ENCODE measurements at places on chromosomes 5 and 9. TPM values are rescaled to one million over a fixed set of nuclear protein-coding genes. Genes with fewer than 3 reads are reported as not detected.

The ORM2 gene
- not detected for total RNA-seq

- peaks cover 2% of the 10 kb centered on the region for H3K27me3 ChIP-seq
- no peak for DNase-seq
- no peaks in the 10 kb centered on the region for H3K4me1 ChIP-seq
- H3K27ac ChIP-seq: no peak overlapping the region
- no peak overlapping the region for H3K4me3 ChIP-seq
- H3K36me3 ChIP-seq: no peaks in the 10 kb centered on the region
These were observed 1105.8 kb upstream of the SEMA6A start for GRCh38 chr5:117680426-117680825.

The DPM2 gene
- 35.3 TPM for total RNA-seq

- H3K4me1 ChIP-seq: peaks cover 40% of the 10 kb centered on the region
- no peak for DNase-seq
These were observed 12.8 kb upstream of the RALGDS start for GRCh38 chr9:133133681-133134387.

DNA sequence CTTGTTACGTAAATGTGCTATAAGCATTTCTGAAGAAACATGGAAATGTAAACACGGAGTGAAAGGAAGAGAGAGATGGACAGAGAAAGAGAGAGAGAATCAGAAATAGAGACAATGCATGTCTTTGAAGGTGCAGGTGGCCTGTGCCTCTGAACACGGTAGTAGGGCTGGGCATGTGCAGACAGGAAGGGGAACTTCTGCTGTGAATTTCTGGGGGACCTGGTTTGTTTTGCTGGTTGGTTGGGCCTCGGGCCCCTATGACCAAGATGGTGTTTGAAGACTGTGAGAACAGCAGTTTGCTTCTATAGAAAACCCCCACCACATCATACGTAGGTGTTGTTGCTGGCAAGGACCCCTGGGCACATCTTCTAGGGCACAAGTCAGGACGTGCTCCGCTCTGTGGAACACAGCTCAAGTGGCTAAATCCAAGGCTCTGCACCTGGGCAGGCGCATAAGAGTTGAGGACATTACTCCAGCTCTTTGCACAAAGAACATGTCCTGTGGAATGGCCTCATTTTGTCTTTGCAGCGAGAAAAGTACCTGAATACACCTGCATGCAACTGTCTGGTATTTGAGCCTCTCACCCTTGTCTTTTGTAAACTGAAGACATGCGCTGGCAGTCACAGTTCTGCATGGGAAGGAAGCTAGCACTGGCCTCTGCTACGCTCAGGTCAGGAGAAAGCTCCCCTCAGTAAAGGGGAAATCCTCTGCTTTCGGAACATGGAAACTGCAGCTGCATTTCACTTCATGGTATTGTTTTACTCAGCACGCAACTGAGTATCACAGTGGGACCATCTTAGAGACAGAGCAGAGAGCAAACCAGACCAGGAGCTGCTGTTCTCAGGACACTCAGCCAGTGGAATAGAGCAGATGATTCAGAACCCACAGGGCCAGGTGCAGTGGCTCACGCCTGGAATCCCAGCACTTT, 2.7 kb downstream of the OR2V2 start:
- H3K36me3 ChIP-seq: no peaks in the 10 kb centered on the region
- no peak overlapping the region for H3K4me3 ChIP-seq
- peaks cover 3% of the 10 kb centered on the region for H3K27me3 ChIP-seq
- peaks cover 3% of the 10 kb centered on the region for H3K4me1 ChIP-seq

The MARCOL gene
- total RNA-seq: not detected

GRCh38 chr9:111843971-111844370, 49.2 kb upstream of the SHOC1 start:
- H3K36me3 ChIP-seq: no peaks in the 10 kb centered on the region
- H3K4me1 ChIP-seq: no peaks in the 10 kb centered on the region
- no peak for DNase-seq
- H3K27me3 ChIP-seq: no peaks in the 10 kb centered on the region
- no peak overlapping the region for H3K4me3 ChIP-seq

The C9orf43 gene
- 0.47 TPM for total RNA-seq

DNA sequence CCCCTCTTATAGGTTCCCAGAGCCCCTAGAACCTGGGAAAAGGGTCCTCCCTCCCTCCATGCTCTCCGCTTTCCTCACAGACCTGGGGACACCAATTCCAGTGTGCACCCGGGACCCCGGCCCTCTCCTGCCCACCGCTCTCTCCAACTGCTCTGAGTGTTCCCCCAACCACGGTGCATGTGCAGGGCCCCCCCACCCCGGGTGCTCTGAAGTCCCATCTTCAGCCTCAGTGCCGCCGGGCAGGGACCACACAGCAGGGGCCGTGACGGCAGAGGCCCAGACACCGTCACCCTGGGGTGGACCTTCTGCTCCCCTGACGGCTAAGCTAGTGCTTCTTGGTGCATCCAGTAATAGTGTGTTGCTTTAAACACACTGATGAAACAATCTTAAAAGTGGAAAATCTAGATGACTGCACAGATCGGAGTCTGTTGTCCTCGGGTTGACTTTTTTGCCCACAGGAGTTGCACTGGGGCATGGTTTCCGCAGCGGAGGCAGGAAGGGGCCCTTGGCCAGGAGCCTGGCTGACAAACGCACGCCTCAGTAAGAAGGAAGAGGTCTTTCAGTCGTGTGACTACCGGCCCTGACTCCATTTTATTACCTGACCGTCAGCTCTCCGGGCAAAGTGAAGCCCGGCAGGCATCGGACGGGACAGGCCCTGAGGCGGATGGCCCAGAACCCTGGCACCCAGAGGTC, 36.2 kb upstream of the SLC6A3 start:
- peaks cover 4% of the 10 kb centered on the region for H3K4me1 ChIP-seq
- peaks cover 10% of the 10 kb centered on the region for H3K27me3 ChIP-seq
- DNase-seq: no peak
- no peaks in the 10 kb centered on the region for H3K36me3 ChIP-seq

DNA sequence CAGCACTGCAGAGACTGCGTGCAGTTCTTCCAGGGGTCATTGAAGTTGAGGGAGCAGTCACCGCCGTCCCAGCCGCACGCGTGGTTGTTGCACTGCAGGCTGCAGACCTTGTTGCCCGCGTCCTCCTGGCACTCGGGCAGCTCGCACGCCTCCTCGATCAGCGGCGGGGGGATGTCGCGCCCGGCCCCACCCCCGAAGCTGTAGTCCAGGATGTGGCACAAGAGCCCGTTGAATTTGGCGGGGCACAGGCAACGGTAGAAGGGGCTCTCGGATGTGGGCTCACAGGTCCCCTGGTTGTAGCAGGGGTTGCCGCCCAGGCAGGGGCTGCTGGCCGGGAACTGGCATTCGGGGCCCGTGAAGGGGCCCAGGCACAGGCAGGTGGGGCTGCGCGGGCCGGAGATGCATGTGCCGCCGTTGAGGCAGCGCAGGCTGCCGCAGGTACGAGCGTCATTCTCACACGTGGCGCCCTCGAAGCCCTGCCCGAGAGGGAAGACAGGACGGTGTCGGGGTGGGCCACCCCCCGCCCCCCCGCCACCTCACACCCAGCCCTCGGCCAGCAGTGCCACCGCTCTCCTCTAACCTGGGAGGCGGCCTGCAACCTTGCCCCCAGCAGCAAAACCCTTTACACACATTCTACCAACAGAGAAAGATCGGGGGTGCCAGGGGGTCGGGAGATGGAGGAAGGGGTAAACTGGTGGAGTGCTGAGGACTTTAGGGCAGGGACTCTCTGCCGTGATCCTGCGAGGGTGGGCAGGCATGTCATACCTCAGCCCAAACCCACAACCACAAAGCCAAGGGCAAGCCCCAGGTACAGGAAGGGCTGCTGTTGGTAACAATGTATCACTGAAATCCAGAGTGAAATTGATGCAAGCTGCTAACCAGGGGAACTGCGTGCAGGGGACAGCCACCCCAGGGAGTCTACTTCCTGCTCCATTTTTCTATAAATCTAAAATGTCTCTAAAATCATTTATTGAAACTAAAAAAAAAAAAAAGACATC, 22.9 kb upstream of the SEC16A start:
- H3K27ac ChIP-seq: no peak overlapping the region
- peaks cover 5% of the 10 kb centered on the region for H3K27me3 ChIP-seq
- no peaks in the 10 kb centered on the region for H3K4me1 ChIP-seq
- no peak for DNase-seq

GRCh38 chr9:89079391-89079790, 88.1 kb downstream of the S1PR3 start:
- peaks cover 3% of the 10 kb centered on the region for H3K27me3 ChIP-seq
- no peak overlapping the region for H3K27ac ChIP-seq
- no peak for DNase-seq

DNA sequence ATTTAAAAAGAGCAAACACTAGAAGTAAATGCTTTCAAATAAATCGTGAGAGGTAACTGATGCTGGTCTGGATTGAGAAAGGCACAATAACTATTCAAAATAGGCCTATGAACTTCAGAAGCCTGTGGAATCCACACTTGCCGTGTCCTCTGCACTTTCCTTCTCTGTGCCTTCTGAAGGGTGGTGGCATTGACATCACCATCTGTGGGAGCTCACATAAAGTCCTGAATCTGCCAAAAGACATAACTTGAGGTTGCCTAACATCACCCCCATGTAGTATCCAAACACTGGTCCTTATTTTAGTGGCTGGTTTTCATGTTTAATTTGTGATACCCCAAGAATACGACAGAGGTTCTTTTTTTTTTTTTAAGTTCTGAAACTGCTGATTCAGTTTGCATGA, 59.8 kb downstream of the IRF1 start:
- peaks cover 10% of the 10 kb centered on the region for H3K4me1 ChIP-seq
- no peak for DNase-seq
- H3K27ac ChIP-seq: no peak overlapping the region
- no peak overlapping the region for H3K4me3 ChIP-seq

DNA sequence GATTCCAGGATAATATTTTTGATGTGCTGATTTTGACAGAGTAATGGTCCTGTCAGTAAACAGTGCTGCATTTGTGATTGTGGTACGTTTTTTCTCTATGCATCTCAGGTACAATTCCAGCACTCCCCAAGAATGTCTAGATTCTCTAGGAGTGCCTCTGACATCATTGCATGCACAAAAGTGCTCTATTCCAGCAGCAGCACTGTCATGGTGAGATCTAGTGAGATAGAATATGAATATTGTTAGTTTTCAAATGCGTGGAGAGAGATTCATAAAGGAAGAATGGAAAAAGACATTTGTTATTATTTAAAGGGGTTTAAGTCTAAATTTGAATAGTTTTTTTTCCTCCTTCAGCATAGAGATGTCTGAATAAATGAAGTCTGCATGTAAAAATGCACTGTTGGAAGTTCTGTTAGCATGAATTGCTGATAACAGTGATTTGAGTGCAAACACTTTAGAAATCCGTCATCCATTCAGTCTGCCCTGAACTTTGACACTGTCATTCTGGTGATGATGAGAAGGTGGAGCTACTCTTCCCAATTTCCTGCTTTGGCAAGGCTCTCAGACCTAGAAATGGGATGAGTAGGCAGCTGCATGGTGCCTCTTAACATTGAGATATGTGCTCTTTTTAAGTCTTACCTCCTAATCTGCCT, 84.6 kb downstream of the GAPVD1 start:
- no peaks in the 10 kb centered on the region for H3K4me1 ChIP-seq
- no peak overlapping the region for H3K4me3 ChIP-seq
- H3K27me3 ChIP-seq: peaks cover under 1% of the 10 kb centered on the region
- H3K27ac ChIP-seq: no peak overlapping the region
- H3K36me3 ChIP-seq: peaks cover 19% of the 10 kb centered on the region

The LAMC3 gene
- 0.17 TPM for total RNA-seq

- H3K36me3 ChIP-seq: no peaks in the 10 kb centered on the region
- DNase-seq: no peak
- peaks cover 2% of the 10 kb centered on the region for H3K27me3 ChIP-seq
- H3K4me3 ChIP-seq: no peak overlapping the region
These were observed 21.5 kb upstream of the KLF9 start for GRCh38 chr9:70435948-70436347.

The CCL27 gene
- 1.7 TPM for total RNA-seq

The DNAI1 gene
- 1.2 TPM for total RNA-seq

DNA sequence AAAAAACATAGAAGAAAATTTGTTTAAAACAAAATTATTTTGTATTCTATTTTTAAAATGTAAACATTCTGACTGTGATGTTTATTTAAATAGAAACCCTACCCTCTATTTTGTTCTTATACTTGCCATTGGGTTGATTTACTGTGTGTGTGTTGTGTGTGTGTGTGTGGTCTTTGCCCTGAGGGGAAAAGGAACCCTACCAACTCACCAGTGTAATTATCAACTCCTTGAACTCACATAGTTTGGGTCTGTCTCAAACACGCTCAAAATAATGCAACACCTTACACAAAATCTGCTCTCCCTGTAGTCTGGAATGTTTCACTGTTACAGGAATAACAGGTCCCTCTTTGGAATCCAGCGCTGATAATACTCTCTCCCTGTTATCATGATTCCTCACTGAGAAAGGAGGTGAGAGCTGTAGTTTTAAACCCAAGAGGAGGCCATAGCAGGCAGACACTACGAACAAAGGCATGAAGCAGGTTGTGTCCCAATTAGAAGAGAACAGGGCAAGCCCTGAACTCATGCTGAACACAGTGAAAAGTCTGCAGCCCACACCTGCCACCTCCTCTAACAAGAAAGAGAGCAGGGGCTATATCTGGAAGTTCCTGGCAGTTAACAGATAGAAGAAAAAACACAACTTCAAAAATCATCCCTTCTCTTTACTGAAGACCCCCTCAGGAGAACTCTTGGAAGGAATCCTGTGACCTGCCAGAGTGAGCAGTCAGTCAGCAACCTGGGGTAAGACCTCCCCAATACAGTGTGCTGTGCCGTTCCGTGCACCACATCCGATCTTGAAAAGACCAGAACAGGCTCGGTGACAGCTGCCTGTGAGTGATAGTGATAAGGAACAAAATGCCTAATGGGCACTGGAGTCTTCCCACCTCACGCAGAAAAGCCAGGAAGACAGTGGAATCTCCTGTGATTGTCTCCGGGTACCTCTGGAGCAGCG, 608.1 kb upstream of the ADAMTS16 start:
- no peaks in the 10 kb centered on the region for H3K36me3 ChIP-seq
- H3K4me1 ChIP-seq: no peaks in the 10 kb centered on the region
- DNase-seq: no peak
- peaks cover 2% of the 10 kb centered on the region for H3K27me3 ChIP-seq

The HSD17B4 gene
- total RNA-seq: 161 TPM

GRCh38 chr5:1522601-1523479, 920 bp downstream of the LPCAT1 start:
- H3K27ac ChIP-seq: peak overlapping the region; percentile 65
- H3K27me3 ChIP-seq: peaks cover 2% of the 10 kb centered on the region
- H3K4me1 ChIP-seq: peaks cover 9% of the 10 kb centered on the region
- H3K4me3 ChIP-seq: peak overlapping the region; percentile 96
- DNase-seq: no peak

The GABRA6 gene
- not detected for total RNA-seq

DNA sequence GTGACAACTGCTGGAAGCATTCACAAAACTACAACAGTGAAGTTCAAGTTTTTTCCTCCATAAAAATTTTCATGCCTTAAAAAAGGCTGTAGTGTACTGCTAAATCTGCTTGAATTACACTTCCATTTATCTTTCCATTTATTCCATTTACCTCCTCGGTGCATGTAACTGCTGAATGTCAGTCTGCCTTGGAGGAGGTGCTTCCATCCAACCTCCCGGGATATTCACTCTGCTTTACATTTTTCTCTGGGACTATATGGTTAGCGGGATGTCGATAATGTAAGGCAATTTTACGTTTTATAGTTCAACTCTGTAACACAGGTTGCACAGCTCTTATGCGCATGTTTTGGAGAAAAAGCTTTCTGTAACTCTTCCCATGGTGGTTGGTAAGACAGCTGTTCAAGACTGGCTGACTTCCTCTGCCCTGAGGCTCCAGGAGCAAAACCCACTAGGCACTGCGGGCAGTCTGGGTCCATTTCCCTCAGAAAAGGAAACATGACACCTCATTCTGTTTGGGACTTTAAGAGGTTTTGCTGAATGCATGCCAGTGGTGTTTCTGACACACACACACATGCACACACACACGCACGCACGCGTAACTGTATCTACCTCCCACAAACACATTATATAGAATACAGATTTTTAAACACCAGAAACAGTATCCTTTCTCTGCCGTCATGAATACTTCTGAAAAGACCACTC, 66.1 kb downstream of the SPTLC1 start:
- H3K36me3 ChIP-seq: peaks cover 15% of the 10 kb centered on the region
- H3K27me3 ChIP-seq: no peaks in the 10 kb centered on the region
- H3K27ac ChIP-seq: peak overlapping the region; percentile 60
- peak; percentile 39 for DNase-seq

Data from glutamatergic neuron (in vitro differentiated cells).